ENCODE measurements at places on chromosomes 13 and 19.

- DNase-seq: no peak
Measured at GRCh38 chr19:18119717-18120105, 22.1 kb downstream of the MAST3 start.

DNA sequence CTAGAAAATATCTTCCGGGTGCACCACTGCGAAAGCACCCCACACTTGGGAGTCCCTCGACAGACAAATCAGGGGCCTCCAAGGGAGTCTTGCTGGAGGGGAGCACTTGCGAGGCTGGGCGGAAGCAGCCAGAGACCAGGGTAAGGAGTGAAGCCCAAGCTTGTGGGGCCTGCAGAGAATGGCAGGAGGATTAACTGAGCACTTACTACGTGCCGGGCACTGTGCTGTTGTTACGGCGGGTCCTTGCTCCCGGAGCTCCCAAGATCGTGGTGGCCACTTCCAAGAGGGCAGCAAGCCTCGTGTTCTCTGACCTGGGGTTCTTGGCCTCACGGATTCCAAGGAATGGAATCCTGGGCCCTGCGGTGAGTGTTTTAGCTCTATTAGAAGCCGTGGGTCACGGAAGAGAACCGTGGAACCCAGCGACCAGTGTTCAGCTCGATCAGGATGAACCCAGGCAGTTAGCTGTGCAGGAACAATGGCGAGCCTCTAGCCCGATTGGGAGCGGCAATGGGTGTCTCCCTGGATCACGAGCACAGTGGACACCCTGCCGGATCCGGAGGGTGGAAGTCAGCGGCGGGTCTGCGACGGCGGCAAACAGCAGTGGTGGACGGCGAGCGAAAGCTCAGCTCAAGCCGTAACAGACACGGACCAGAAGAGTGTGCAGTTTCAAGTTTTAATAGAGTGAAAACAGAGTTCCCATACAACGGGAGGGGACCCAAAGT lies 9.6 kb downstream of the TTYH1 start:
- no peak for DNase-seq

- DNase-seq: no peak
Measured at GRCh38 chr19:46451352-46451751, 20.0 kb downstream of the PNMA8A start.

DNA sequence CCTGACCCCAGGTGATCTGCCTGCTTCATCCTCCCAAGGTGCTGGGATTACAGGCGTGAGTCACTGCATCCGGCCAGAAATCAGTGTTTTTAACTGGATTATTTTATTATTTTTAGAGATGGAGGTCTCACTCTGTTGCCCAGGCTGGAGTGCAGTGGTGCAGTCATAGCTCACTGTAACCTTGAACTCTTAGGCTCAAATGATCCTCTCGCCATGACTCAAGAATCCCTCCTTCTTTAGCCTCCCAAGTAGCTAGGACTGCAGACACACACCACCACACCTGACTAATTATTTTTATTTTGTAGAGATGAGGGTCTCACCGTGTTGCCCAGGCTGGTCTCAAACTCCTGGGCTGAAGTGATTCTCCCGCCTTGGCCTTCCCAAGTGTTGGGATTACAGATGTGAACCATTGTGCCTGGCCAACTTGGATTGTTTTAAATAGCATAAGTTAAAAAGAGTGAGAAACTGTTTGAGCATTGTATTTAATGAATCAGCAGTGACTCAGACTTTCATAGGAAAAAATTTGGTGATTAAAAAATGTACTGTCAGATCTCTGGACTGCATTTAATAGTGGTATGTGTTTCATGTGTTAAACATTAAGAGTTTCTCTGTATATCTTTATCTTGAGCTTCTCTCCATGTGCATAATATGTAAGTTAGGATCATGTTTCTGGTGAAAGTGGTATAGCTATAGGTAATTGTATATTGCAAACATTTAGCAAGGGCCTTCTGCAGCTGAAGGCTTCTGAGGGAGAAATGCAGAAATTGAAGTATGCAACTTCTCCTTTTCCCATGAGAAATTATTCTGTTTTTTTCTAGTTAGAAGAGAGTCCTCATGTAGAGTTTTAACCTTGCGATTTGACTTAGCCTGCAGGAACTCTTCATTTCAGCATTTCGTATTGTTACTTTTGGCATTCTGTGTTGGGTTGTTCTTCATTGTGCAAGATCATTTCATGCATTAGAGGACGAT lies 121.2 kb downstream of the PCCA start:
- DNase-seq: peak; percentile 73

Data from fibroblast of skin of left quadriceps (primary cell).